Neural cell (in vitro differentiated cells): ENCODE measurements at places on chromosomes 13 and 19. TPM values are rescaled to one million over a fixed set of nuclear protein-coding genes. Genes with fewer than 3 reads are reported as not detected.

IL11 gene
- polyA plus RNA-seq: 0.62 and 1.7 TPM in 2 replicates

CPB2 gene
- polyA plus RNA-seq: not detected in 2 replicates

ZFP28 gene
- polyA plus RNA-seq: 39.9 and 45.1 TPM in 2 replicates

C5AR2 gene
- polyA plus RNA-seq: not detected in 2 replicates

ZNF682 gene
- polyA plus RNA-seq: 52.2 and 57.1 TPM in 2 replicates
